ENCODE measurements at places on chromosomes 7 and 10.

DNA sequence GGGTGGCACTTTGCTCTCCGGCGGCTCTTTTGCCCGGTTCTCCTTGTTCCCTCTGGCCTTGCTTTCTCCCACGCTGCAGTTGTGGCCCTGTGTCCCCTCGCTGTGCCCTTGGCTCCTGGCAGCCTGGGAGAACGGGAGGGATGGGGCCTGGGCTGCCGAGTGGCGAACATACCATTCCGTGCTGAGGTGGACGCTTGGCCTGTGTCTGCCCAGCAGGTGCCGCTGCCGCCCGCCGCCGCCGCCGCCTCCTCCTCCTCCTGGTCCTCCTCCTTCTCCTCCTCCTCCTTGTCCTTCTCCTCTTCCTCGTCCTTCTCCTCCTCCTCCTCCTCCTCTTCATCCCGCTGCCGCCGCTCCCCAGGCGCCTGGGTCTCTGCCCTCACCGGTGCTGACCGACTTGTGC, 36.0 kb downstream of the AGAP3 start:
- DNase-seq, result no peak

GRCh38 chr7:5692112-5692844, 89.2 kb downstream of the RNF216 start:
- no peak for DNase-seq

- DNase-seq, result no peak
These were observed 31.1 kb upstream of the IMMP2L start for GRCh38 chr7:111593343-111593742.

GRCh38 chr10:26173837-26174236, 42.7 kb upstream of the GAD2 start:
- no peak for DNase-seq

DNA sequence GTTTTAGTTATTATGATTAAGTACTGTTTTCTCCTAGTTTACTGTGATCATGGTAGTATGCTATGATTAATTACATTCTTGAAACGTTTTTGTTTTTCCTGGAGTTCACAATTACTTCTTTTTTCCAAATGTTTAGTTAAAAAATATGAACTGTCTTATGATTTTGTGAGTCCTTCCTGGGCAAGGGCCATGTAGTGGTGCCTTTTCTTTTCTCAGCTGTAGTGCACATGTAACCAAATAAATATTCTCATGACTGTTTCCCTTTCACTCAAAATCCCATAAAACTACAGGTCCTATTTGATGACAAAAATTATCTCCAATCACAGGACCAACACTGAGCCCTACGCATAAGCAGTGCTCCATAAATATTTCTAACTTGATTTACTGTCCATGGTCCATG, 118.9 kb upstream of the EGR2 start:
- DNase-seq, result no peak

DNA sequence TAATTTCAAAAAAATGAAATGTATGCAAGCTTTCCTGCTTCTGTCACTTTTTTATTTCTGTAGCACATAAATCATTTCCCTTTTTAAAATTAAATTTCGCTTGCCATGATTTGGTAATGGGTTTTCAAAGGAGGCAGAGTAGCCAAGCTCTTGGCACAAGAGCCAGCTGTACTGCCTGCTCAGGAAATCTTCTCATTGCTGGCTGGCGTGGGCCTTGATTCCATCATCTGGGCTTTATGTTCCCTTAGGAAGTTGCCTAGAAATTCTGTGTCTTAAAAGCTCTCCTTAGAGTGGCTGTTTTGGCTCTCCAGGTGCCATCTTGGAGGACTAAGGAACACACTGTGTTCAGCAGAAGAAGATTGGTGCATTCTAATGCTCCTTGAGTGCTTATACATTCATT, 107.4 kb downstream of the ARID5B start:
- DNase-seq, result no peak

DNA sequence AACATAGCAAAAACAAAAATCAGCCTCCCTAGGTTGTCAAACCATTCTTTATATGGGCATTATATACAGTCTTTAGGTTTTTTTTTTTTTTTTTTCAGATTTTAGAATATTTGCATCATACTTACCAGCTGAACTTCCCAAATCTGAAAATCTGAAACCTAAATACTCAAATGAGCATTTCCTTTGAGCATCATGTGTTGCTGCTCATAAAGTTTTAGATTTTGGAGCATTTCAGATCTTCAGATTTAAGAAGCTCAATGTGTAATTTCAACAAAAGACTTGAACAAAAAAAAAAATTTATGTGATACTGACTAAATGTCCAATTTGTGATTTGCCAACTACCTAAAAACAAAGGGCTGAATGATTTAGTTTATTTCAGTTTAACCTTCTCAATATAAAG, 13.6 kb downstream of the FAM3C start:
- no peak for DNase-seq

DNA sequence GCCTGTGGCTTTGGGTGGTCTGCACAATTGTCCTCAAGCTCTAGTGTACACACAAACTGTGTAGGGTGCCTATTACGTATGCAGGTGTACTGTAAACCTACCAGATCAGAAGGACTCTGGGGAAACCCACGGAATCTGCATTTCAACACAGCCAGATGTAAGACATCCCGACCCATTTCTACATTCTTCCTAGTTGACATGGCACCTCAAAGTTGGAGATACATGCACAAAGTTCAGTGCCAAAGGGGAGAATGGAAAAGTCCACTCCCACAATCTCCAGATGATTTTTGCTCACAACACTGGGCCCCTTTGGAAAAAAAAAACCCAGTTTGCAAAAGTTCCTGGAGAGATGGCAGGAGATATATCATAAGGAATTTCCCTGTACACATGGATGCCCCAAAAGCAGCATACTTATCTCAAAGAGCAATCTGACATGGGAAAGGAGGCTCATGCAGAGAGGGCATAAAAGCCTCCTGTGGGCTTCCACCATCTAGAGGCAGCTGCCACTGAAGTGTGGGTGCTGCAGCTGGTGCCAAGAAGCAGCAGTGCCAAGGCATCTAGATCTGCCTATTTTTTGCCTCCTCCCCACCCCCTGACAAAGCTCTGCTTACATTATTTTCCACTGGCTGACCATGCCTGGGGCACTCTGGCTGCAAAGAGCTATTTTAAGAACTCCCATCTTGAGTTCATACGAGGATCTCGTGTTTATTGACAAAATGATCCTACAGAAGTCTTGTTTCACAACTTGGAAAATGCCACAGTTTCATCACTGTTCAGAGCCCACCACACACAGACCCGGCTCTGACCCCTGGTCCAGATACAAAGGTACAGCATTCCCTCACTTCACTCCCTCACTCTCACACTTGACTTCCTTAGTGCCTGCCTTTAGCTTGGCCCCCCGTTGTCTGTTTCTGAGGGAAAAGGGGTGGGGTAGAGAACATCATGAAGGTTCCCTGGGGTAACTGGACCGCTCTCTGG, 12.9 kb downstream of the TECTB start:
- DNase-seq, result no peak

- DNase-seq, result no peak
These were observed 514.2 kb downstream of the CCSER2 start for GRCh38 chr10:84842593-84842992.

GRCh38 chr10:24039897-24040296, 169.0 kb upstream of the KIAA1217 start:
- DNase-seq, result no peak

- DNase-seq, result no peak
These were observed 12.1 kb upstream of the PPIA start for GRCh38 chr7:44784364-44784763.

DNA sequence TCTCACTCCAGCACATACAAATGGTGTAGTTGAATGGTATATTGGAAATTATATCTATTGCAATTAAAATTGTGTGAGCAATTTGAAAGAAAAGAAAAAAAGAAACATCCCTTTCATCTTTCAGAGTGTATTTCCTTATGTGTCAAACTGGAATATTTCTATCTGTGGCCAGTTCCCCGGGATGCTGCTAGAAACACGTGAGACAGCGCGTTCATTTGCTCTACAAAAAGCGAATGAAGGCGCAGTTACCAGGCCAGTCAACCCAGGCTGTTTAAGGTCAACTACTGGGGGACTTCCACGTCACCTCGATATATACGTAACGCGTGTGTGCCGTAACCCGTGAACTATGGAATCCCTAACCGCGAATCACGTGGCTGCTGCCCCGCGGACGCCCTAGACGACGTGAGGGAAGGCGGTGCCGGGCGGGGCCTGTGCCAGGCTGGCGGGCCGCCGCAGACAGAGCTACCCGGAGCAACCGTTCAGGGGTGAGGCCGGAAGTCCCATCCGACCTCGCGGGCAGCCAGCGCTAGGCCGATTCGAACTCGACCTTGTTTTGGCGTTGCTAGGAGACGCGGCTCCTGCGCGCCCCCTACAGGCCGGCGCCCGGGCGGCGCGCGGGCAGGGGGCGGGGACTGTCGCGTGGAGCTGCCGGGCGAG, 1.1 kb upstream of the ARL4A start:
- peak; percentile 82 for DNase-seq

- DNase-seq, result no peak
These were observed 77.6 kb upstream of the LRRC4 start for GRCh38 chr7:128108641-128109423.

DNA sequence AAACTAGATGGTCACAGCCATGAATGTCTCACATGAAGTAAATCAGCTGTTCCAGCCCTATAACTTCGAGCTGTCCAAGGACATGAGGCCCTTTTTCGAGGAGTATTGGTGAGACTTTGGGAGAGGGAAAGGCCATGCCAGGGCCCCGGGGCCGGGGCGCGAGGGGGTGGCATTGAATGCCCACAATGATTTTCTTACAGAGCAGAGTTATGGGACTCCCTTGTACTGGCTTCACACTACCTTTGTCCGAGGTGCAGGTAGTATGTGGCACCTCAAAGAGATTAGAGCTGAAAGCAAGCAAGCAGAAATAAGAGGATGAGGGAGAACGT, 407 bp downstream of the ELOVL3 start:
- DNase-seq, result no peak

- no peak for DNase-seq
These were observed 330.9 kb upstream of the SHH start for GRCh38 chr7:156143158-156143557.

- peak; percentile 57 for DNase-seq
These were observed 1.2 kb downstream of the GFRA1 start for GRCh38 chr10:116271593-116272439.

DNA sequence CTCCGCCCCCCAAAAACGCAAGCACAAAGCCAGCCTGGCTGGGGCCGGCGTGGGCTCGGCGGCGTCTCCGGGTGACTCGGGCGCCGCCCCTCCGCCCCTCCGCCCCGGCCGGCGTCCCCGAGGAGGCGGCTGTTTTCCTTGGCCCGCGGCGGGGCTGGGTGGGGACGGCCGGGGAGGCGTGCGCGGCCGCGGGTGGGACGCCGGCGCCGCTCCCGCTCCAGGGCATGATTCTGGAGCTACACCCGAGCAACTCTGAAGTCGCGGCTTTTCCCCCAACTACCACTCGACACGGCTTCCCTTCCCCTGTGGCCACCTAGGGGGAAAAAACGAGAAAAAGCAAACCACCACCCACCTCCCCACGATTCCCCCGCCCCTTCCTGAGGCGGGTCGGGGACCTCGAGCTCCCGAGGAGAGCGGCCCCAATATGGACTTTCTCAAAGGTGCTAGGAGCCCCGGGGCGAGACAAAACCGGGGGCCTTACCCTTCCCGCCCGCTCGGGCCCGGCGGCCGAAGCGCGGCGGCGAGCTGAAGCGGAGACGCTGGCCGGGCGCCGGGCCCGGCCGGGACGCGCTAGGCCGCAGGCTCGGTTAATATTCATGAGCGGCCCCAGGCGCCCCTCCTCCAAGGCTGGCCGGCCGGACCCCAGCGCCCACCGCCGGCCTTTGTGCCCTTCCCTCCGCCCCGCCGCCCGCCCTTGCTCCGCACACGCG, 856 bp downstream of the ARHGAP21 start:
- peak; percentile 88 for DNase-seq

DNA sequence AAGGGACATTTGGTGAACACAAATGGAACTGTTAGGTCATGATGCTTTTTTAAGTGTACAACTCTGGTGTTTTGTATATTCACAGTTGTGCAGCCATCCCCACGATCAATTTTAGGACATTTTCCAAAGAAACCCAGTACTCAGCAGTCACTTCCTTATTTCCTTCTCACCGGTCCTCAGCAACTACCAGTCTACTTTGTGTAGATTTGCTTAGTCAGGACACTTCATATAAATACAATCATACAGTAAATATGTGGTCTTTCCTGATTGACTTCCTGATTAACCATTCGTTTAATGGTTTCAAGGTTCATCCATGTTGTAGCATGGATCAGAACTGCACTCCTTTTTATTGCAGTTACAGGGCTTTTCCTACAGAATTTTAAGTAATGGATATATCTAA, 14.4 kb downstream of the SGPL1 start:
- no peak for DNase-seq

DNA sequence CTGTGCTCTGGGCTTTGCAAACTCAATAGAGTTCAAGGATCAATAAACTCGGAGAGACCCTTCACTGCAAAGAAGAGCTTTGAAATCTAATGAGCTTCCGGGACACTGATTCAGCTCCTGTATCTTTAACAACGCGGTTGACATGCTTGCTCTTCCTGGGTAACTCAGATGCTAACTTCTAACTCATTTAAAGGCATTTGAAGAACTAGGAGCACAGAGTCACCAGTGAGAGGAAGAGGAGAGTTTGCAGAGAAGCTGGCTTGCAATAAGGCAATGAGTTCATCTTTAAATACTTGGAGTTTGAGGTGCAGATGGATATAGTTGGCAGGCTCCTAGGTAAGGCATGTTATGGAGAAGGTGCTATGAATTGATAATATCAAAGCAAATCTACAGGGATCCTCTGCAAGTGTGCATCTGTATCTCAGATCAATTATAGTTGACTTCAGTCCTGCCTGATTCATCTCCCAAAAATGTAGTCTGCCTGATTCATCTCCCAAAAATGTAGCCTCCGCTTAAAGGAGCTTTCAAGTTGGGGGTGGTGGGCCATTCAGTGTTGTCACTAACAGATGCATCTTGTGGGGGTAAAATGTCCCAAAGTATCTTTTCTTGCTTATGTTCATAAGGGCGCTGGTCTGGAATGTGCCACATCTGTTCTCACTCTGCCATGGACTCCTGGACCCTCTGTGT, 182.5 kb upstream of the PRSS58 start:
- no peak for DNase-seq

GRCh38 chr7:45417268-45417667, 156.9 kb upstream of the ADCY1 start:
- DNase-seq, result no peak

DNA sequence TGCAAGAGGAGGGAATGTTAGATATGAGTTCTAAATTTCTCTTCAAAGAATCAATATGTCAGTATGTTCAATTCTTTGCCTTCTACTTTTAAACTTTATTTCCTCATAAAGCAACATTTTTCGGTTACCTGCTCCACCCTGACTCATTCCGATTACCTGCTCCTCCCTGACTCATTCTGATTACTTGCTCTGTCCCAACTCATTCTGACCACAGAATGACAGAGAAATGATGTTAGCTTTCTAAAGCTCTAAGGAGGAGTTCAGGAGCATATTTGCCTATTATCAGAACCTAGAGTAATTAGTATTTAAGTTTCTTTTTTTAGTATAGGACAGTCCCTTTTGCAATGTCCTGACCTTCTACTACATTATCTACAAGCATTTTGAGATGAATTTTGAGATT, 24.5 kb upstream of the PPP1R9A start:
- DNase-seq, result no peak

- no peak for DNase-seq
These were observed 7.9 kb downstream of the ESYT2 start for GRCh38 chr7:158821171-158822031.

- peak; percentile 65 for DNase-seq
These were observed 809 bp upstream of the OGA start for GRCh38 chr10:101818872-101819633.
